Heart right ventricle (tissue), 16 donors: ENCODE measurements at places on chromosomes 6 and 20. TPM values are rescaled to one million over a fixed set of nuclear protein-coding genes. Genes with fewer than 3 reads are reported as not detected.

Gene POPDC3
- total RNA-seq = 34.0 TPM

Gene BPIFB3
- not detected for total RNA-seq

Gene VAPB
- 68.1 TPM for total RNA-seq

Gene MMP24OS
- 47.0 TPM for total RNA-seq

Gene IL17A
- not detected for total RNA-seq

Gene HDGFL1
- not detected for total RNA-seq

Gene CLPSL1
- total RNA-seq = not detected

Gene NHLRC1
- total RNA-seq = 1.0 TPM

Gene RPL10A
- 650 TPM for total RNA-seq

Gene CLVS2
- total RNA-seq = not detected

Gene PPP1R10
- 27.1 TPM for total RNA-seq

Gene SCRT2
- not detected for total RNA-seq

Gene BMP6
- 1.9 TPM for total RNA-seq

Gene PKIB
- 0.75 TPM for total RNA-seq

DNA sequence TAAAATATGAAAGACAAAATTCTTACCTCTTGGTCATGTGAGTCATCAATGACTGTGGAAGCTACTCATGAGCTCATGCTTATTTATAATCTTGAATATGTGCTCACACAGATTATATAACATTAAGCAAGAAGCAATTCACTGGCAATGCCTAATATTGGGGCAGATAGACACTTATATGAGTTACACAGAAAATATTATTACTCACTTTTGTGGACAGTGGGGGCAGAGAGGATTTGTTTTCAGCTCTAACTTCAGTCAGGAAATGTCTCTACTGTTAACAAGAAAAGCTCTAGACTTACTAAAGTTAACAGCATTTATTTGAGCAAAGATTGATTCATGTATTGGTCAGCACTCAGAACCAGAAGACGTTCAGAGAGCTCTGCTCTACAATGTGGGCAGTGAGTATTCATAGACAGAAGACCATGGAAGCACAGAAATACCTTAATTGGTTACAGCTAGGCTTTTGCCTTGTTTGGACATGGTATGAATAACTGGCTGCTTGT, 85.8 kb upstream of the AHI1 start:
- DNase-seq = no peak
- no peaks in the 10 kb centered on the region for H3K27me3 ChIP-seq
- H3K36me3 ChIP-seq = no peaks in the 10 kb centered on the region
- H3K4me3 ChIP-seq = no peak overlapping the region
- H3K4me1 ChIP-seq = no peaks in the 10 kb centered on the region

- H3K27me3 ChIP-seq = no peaks in the 10 kb centered on the region
- H3K4me3 ChIP-seq = no peak overlapping the region
- H3K36me3 ChIP-seq = peaks cover 17% of the 10 kb centered on the region
- H3K27ac ChIP-seq = no peak overlapping the region
These were observed 163.3 kb downstream of the SCML4 start for GRCh38 chr6:107660839-107661238.

DNA sequence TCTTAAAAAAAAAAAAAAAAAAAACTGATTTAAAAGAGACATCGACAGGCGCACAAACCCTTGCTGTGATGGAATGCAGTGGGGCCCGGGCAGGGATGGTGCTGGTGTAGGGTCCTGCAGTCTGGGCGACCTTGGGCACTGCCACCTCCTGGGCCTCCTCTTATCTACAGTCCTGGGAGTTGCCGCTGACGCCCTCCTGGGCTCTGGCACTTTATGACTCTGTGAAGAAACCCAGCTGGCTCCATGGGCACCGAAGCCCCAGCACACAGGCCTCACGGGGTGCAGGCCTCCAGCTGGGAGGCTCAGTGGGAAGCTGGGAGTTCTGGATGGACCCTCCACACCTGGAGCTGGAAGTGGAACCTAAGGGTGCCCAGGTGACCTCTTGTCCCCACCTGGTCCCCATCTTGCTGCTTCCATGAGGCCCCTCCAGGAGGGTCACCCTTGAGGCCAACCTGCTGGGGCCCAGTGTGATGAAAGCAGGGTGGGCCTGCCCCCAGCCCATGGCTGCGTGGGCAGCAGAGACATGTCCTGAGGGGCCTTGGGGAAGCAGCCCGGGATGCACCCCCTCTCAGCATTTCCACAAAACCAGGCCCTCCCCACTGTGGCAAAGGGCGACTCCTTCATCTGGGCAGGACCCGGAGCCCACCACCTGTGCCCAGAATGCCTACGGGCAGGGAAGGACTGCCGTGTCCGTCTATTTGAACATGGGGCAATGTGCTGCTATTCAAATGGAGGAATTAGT, 104.9 kb downstream of the ASXL1 start:
- H3K27me3 ChIP-seq = no peaks in the 10 kb centered on the region
- DNase-seq = no peak
- H3K27ac ChIP-seq = no peak overlapping the region
- peaks cover 17% of the 10 kb centered on the region for H3K36me3 ChIP-seq

GRCh38 chr6:82362144-82362543, 1.5 kb upstream of the TPBG start:
- H3K27ac ChIP-seq = no peak overlapping the region
- H3K4me1 ChIP-seq = peaks cover 25% of the 10 kb centered on the region
- peaks cover 60% of the 10 kb centered on the region for H3K27me3 ChIP-seq
- no peak for DNase-seq
- H3K4me3 ChIP-seq = no peak overlapping the region

DNA sequence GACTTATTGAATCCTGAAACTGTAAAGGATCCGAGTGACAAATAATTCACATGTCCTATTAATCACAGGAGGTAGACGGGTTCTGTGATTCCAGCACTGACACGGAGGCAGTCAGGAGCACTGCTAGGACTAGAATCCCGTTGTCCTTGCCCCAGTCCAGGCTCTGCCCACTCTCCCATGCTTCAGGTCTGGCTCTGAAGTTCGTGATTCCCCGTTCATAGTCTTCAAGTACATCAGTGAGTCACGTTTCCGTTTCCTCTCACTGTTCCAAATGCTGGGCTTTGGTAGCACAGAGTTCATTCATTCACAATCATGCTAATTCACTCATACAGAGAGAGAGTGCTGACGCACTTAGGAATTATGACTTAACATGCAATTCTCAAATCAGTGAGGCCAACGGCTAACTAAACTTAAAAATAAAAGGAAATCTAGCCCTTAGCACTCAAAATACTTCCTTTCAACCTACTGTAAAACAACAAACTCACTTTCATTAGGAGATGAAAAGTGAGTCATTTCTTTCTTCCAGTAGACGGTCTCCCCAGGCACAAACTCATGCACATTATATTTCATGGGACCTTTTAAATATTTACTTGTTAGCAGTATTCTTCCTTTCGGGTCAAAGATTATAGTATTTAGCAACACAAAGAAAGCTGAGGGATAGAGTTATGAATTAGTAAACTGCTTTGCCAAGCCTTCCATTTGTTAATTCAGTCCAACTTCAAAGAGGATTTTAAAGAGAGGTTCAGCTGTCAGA, 94.0 kb upstream of the NHSL1 start:
- peak; percentile 77 for DNase-seq
- no peaks in the 10 kb centered on the region for H3K36me3 ChIP-seq
- no peaks in the 10 kb centered on the region for H3K27me3 ChIP-seq
- H3K27ac ChIP-seq = peak overlapping the region; percentile 83
- no peak overlapping the region for H3K4me3 ChIP-seq

GRCh38 chr20:3046677-3047462, 1.0 kb downstream of the MRPS26 start:
- H3K27ac ChIP-seq = peak overlapping the region; percentile 94
- peaks cover 9% of the 10 kb centered on the region for H3K36me3 ChIP-seq
- no peak for DNase-seq
- no peaks in the 10 kb centered on the region for H3K27me3 ChIP-seq
- peaks cover 13% of the 10 kb centered on the region for H3K4me1 ChIP-seq

DNA sequence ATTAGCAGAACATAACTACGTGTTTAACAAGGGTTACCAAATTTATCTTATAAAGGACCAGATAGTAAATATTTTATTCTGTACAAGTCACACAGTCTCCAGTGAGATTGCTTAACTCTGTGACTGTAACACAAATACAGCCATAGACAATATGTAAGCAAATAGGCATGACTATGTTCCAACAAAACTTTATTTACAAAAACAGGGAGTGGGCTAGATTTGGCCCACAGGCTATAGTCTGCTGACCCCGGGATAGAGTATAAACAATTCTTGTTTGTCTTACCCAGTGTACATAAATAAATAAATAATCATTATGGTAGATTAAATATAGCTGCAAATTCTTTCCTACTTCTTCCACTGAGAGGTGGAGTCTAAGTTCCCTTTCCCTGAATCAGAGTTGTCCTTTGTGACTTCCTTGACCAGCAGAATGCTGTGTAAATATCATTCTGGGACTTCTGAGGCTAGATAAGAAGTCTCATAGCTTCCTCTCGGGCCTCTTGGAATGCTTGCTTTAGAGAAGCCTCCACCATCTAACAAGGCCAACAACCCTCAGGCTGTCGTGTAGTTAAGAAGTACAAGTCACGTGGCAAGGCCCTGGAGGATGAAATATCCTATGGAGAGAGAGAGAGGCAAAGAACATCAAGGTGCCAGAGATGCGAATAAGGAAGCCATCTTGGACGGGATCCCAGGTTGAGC, 59.1 kb upstream of the TMEM244 start:
- no peak for DNase-seq
- no peaks in the 10 kb centered on the region for H3K36me3 ChIP-seq
- H3K27me3 ChIP-seq = no peaks in the 10 kb centered on the region

DNA sequence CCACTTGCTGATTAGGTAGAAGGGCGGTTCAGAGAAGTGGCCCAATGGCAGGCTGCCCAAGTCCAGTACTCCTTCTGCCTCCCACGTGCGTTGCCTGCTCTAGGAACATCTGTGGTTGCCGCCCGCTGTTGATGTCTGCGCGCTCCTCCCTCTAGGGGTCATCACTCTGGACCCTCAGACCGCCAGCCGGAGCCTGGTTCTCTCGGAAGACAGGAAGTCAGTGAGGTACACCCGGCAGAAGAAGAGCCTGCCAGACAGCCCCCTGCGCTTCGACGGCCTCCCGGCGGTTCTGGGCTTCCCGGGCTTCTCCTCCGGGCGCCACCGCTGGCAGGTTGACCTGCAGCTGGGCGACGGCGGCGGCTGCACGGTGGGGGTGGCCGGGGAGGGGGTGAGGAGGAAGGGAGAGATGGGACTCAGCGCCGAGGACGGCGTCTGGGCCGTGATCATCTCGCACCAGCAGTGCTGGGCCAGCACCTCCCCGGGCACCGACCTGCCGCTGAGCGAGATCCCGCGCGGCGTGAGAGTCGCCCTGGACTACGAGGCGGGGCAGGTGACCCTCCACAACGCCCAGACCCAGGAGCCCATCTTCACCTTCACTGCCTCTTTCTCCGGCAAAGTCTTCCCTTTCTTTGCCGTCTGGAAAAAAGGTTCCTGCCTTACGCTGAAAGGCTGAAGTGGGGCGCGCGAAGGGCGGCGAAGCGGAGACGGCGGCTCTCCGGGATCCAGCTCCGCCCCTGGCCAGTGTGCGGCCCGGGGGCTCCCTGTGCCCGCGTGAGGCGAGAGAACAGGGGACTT, 8.5 kb downstream of the TRIM15 start:
- H3K36me3 ChIP-seq = no peaks in the 10 kb centered on the region
- peaks cover 65% of the 10 kb centered on the region for H3K27me3 ChIP-seq
- no peak for DNase-seq
- H3K4me3 ChIP-seq = peak overlapping the region; percentile 14

DNA sequence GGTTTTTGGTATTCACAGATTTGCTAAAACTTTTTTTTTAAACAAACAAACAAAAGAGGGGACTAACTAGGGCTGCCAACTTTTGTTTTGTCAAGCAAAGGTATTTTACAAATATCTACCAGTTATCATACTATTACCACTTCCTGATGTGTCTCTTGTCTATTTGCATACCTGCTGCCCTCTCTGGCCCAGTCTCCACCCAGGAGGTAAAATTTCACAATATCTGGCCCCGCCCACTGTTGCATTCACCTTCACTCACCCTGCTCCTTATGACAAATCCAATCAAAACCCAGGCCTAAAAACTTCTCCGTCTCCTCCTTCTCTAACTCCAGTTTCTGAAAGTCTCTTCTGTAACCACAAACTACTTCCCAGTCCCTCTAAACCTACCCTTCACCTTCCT, 82.2 kb downstream of the TRERF1 start:
- H3K27ac ChIP-seq = no peak overlapping the region
- no peak overlapping the region for H3K4me3 ChIP-seq
- peaks cover 36% of the 10 kb centered on the region for H3K4me1 ChIP-seq
- H3K36me3 ChIP-seq = no peaks in the 10 kb centered on the region

DNA sequence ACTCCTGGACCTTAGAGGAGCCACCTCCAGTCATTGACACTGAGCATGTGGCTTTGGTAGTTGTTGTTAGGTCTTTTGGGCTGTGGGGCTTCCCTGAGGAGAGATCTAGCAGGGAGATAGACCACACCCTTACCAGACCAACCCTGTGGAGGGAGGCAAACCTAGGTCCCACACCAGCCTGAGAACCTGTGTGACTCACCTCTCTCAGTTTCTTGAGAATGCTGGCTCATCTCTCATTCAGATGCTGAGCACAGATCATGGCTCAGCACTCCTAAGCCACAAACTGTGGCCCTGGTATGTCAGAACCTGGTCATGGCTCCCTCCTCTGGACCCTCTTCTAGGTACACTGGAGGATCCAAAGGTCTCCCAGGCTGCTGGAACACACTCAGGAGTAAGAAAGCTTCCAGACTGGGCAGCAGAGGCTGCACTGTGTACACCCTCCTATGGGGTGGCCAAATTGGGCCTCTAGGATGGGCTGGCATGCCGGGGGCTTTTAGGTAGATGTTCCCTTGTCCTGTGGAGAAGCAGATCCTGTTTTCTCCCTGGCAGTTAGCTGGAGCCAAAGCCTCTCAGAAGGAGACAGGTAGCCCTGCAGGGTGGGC, 1294.5 kb downstream of the KHDRBS2 start:
- no peak for DNase-seq
- H3K27ac ChIP-seq = no peak overlapping the region
- no peaks in the 10 kb centered on the region for H3K4me1 ChIP-seq

GRCh38 chr6:153312634-153313033, 181.6 kb upstream of the RGS17 start:
- no peak overlapping the region for H3K4me3 ChIP-seq
- no peaks in the 10 kb centered on the region for H3K4me1 ChIP-seq
- H3K27me3 ChIP-seq = no peaks in the 10 kb centered on the region
- no peaks in the 10 kb centered on the region for H3K36me3 ChIP-seq
- H3K27ac ChIP-seq = no peak overlapping the region

DNA sequence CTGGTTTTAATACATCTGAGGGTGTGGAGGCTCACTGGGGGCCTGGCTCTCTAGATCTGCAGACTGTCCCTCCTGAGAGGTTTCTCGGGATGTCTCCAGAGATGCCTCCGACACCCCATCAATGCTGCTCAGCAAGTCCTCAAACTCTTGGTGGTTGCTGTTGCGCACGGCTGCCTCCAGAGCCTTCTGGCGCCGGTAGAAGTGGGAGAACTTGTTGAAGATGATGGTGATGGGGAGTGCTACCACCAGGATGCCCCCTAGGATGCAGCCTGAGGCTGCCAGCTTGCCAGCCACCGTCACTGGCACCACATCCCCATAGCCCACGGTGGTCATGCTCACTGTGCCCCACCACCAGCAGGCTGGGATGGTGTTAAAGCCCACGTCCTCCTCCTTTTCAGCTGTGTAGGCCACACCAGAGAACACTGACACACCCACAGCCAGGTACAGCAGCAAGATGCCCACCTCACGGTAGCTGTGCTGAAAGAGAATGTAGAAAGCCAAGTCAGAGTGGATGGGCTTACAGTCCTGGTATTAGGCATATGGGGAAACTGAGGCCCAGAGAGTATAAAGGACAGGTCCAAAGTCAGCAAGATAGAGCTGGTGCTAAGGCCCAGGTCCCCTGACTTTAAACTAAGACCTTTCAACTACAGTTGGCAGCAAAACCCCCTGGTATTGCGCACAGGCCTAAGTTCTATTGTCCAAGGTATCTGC, 5.9 kb downstream of the KCNS1 start:
- H3K4me1 ChIP-seq = peaks cover 5% of the 10 kb centered on the region
- no peak for DNase-seq
- H3K27ac ChIP-seq = no peak overlapping the region
- no peaks in the 10 kb centered on the region for H3K36me3 ChIP-seq
